ENCODE measurements at places on chromosomes 5 and 9.

DNA sequence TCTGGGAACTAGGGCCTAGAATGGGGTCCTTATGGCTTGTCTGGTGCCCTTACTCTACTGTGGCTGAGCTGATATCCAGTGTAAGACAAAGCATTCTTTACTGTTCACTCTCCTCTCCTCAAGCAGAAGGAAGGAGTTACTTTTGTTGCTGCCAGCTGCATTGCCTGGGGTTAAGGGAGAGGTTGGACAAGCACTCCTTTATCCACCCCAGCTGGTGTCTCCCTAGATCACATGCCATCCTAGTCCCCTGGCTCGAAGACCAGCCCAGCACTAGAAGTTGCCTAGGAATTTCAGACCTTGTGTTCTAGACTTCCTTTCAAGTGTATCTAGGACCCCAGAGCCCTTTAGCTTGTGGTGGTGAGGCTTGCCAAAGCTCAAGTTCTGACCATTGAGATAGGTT is 1051.5 kb upstream of the C9orf72 start:
- DNase-seq = no peak

DNA sequence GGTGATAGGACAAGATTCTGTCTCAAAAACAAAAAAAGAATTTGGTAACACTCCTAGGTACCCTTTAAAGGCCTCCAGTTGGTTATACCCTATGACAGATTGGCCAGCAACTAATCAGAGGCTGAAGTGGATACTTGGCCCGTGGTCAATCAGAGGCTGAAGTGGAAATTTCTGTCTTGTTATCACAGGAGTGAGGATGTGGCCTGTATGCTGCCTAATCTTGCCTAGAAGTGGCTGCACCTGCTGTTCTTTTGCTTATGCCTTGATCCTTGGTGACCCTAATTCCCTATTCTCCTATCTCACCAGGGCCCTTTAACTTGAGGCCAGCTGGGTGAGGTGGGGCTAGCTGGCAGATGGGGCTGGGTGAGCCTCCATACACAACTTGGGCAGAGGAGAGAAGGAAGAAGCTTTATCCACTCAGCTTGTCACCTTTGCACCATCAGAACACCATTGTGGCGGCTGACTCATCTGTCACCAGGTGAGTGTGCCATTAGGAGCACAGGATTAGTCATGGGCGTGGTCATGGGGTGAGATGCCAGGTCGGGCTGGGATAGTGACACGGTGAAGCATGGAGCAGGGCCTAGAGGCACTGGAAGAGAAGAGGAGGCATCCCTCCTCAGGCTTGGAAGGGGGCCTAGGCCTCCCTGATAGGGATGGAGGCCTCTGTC is 41.5 kb downstream of the SAR1B start:
- DNase-seq = no peak

DNA sequence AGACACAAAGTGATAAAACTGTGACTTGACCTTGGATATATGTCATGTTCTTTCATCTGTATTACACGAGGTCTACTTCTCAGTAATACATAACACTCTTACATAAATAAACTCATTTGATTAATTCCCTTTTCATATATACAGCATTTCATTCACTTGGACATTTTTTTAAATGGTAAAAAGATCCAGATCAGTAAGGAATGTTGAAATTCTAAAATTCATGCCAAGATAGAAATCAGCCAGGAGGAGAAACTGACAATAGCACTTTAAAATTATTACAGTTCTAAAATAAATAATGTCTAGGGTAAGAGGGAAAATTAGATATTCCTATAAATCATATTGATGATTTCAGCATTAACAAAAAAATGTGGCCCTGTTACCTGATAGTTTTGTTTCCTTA is 46.2 kb upstream of the POU5F2 start:
- DNase-seq = no peak

GRCh38 chr9:25939126-25939525 is 260.9 kb upstream of the TUSC1 start:
- no peak for DNase-seq

DNA sequence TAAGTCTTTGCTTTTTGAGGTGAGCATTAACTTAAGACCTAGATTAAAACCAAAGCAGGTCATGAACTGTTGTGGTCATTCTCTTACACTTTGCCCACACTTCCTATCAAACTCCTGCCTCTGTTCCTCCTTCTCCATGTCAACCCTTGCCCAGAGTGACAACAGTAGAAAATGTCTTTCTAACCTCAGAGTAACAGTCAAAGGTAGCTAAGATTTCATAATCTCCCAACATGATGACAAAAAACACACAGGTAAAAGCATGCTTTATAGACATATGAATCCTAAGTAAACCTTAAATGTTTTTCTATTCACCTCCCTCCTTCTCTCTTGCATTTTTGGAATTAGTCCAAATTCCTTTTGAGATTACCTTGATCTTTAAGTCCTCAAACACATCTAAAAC is 422.3 kb downstream of the SPATA31D1 start:
- no peak for DNase-seq

DNA sequence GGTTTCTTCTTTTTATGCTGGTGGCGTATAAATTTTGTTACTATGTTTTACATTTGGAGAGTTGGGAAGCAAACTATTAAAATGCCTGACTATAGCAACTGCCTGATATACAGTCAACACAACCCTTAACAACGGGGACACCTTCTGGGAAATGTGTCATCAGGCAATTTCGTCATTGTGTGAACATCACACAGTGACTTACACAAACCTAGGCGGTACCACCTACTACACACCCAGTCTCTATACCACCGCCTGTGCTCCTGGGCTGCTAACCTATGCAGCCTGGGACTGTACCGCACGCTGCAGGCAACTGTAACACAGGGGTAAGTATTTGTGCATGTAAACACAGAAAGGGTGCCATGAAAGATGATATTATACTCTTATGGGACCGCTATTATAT is 1.3 kb upstream of the CDHR2 start:
- DNase-seq = no peak

DNA sequence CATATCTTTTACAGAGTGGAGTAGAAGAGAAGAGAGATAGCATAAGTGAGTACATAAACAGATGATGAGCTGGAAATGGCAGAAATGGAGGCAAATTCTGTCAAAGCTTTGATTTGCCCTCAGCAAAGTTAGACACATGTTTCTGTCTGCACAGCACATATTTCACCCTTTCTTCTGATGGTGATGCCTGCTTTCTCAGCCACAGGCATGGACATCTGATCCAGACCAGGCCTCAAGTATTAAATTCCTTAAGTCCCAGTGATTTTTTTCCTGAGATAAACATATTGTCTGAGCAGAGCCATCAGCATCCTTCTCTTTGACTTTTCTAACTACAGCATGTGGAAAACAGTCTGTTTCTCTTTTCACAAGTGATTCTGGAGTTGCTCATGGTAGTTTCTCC is 409.8 kb downstream of the MAN2A1 start:
- no peak for DNase-seq

DNA sequence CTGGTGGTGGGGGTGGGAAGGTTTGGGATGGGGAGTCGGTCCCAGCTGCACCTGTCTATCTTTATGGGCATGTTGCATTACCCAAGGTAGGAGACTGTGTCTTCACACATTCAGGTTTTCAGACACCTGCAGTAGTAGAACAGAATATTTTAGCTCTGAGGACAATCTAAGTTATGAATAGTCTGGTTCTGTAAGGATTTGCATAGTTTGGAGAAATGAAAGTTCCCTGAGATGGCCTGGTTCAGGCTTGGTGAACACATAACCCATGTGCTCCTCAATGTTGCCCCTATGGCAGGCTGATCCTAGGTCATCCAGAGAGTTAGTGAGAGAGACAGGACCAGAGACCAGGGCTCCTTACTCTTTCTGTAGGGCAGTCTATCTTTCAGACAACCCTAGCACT is 20.7 kb downstream of the TNFSF8 start:
- DNase-seq = no peak

DNA sequence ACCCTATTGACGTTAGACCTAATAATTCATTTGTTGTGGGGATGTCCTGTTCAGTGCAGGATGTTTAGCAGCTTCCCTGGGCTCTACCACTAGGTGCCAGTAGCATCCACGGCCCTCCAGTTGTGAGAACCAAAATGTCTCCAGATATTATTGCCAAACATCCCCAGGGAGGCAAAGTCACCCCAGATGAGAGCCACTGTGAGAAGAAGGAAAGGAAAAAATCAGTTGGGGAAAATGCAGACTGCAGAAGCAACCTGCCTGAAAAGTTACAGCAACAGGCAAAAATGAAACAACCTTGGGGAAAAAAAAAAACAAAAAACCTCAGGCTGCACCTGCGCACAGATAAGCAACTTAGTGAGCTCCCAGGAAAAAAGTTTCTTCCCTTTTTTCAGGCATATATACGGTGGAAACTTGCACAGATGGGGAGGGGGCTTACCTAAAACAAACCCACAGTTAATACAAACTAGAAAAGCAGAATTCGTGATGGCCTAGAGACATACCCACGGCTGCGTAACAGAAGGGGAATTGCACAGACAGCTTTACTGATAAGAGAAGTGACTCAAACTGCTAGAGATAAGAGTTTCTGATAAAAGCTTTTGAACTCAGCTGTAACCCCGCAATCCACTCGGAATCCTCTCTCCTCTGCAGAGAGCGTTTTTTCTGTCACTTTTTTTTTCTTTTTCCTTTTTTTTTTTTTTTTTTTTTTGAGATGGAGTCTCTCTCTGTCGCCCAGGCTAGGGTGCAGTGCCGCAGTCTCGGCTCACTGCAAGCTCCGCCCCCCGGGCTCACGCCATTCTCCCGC is 29.8 kb upstream of the FBP1 start:
- DNase-seq = peak; percentile 44

DNA sequence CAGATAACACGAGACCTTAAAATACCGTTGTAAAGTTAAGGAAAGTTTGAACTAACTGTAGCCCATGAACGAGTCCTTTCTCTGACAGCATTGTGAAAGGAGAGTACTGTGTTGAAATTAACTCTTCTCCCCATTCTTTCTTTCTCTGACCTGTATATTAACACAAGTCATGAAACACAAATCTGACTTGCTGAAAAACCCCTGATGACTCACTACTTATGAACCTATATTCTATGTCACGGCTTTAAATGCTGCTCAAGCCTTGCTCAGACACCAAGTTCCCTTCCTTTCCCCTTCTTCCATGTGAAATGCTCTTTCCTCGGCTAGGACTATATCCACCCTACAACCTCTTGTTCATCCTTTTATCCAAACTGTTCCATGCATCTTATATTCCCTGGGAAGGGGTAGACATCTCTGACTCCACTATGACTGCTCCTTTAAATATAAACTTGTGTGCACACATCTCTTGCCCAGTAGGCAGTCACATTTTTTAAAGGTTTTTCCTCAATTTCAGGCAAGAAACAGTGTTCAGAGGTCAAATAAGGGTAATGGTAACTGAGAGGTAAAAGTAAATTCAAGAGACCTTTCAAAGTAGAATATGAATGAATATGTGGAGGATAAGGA is 142.9 kb downstream of the NFIB start:
- DNase-seq = no peak

DNA sequence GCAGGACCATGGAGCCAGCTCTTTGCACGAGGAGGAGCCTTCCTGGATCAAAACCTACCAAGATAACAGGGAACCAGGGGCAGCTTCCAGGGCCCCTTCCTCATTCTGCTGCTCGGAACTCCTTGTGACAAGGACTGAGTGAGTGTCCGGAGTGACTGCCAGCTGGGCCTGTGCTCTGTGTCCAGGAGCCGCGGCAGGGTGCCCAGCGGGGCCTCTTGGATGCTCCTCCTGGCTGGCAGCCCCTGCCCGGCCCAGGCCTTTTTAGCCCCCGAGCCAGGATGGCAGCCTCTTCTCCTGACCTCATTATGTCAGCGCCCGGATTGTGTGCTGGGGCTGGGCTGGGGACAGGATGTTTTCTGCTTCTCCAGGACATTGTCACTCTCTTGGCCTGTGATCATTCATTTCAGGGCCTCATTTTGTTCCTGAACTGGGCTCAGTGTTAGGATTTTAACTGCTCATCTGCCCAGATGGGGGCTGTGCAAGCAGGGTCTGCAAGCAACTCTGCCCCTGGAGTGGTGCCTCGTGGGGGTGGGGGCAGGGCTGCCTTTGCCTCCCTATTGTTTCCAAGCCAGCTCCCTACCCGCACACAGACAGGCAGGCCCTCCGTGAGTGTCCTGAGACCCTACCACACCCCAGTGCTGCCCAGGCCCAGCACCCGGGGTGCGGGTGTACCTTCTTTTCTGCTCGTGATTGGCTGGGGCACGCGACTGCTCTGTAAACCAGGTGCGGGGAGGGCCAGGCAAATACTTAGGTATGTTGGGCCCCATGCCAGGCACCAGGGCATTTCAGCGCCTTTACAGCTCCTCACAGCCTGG is 161.6 kb downstream of the COL23A1 start:
- DNase-seq = no peak

- no peak for DNase-seq
Observed at GRCh38 chr5:114467729-114468128, 105.9 kb downstream of the KCNN2 start.

- DNase-seq = no peak
Observed at GRCh38 chr9:136293476-136294077, 10.3 kb downstream of the CCDC187 start.

DNA sequence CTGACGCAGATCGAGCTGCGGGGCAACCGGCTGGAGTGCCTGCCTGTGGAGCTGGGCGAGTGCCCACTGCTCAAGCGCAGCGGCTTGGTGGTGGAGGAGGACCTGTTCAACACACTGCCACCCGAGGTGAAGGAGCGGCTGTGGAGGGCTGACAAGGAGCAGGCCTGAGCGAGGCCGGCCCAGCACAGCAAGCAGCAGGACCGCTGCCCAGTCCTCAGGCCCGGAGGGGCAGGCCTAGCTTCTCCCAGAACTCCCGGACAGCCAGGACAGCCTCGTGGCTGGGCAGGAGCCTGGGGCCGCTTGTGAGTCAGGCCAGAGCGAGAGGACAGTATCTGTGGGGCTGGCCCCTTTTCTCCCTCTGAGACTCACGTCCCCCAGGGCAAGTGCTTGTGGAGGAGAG is 4.6 kb upstream of the PHYHD1 start:
- DNase-seq = no peak

DNA sequence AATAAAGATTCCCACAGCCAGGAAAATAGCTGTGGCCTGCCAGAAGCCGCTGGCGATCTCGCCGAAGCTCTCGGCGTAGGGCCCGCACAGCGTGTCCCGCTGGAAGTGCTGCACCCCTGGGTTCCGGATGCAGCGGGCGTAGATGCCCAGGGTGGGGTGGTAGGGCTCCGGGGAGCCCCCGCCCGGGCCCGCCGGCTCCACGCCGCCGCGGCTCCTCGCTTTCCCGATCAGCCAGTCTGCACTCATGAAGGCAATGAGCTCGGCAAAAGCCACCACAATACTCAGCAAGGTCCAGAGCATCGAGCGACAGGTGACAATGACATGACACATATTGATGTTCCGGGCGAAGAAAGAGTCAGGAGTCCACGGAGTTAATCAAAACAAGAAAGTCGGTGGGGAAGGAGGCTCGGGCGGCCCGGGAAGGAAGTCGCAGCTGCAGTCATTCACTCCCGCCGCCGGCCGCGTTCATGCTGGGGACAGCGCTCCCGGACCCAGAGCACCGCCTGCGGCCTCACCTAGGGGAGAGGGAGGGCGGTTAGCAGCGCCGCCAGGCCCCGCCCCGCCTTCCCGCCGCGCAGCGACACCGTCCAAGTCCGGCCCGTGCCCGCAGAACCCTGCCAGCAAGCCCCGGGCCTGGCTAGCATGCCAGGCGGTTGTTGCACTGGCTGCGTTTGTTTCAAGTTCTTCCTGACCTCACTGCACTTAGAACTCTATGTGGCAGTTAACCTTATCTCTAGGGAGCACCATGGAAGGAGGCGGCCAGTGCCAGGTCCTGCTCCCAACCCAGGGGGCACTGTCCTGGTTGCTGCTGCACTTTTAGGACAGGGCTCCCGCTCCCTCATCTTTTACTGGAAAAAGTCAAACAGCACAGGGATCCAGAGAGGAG is 138.4 kb downstream of the LHFPL2 start:
- DNase-seq = no peak

Measured in SK-N-MC (cell line).